ENCODE measurements at places on chromosomes 2 and 18.
A peak's percentile ranks its signal among the peaks of the same experiment; 100 is the strongest.

DNA sequence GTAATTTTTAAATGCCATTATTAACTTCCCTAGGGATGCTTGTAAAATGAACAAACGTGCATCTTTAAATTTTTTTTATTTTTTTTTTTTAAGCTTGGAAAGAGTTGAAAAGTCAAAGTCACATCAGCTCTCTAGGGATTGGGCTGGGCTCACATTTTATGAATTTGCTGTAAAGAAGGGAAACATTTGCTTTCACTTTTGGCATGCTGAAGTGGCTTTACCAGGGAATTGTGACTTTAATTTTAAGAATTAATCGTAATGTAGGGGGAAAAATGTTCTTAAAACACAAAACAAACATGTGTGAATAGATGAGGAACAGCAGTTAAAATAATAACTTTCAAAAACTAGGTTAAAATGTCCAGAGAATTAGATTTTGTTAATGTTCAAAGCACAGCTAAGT, 123.0 kb downstream of the AGAP1 start:
- H3K4me3 ChIP-seq, result no peak overlapping the region
- H3K27ac ChIP-seq, result peak overlapping the region; percentile 25
- H3K36me3 ChIP-seq, result no peaks in the 10 kb centered on the region
- no peaks in the 10 kb centered on the region for H3K27me3 ChIP-seq
- peaks cover 49% of the 10 kb centered on the region for H3K4me1 ChIP-seq

- H3K27me3 ChIP-seq, result no peaks in the 10 kb centered on the region
- no peak for DNase-seq
- H3K27ac ChIP-seq, result no peak overlapping the region
- H3K4me1 ChIP-seq, result no peaks in the 10 kb centered on the region
- no peak overlapping the region for H3K4me3 ChIP-seq
- peaks cover 50% of the 10 kb centered on the region for H3K36me3 ChIP-seq
These were observed 58.1 kb downstream of the SPOPL start for GRCh38 chr2:138559641-138560040.

DNA sequence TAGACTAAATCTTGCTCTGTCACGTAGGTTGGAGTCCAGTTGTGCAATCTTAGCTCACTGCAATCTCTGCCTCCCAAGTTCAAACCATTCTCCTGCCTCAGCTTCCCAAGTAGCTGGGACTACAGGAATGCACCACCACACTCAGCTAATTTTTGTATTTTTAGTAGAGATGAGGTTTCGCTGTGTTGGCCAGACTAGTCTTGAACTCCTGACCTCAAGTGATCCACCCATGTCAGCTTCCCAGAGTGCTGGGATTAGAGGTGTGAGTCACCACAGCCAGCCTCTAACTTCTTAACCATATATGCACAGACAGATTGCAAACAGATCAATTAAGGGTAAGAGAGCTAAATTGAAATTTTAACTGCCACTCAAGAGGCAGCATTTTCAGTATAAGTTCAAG, 22.1 kb upstream of the CNGA3 start:
- H3K4me1 ChIP-seq, result no peaks in the 10 kb centered on the region
- no peaks in the 10 kb centered on the region for H3K36me3 ChIP-seq
- H3K4me3 ChIP-seq, result no peak overlapping the region

GRCh38 chr18:50970006-50970405, 2.2 kb downstream of the ELAC1 start:
- H3K27ac ChIP-seq, result no peak overlapping the region
- peaks cover 8% of the 10 kb centered on the region for H3K36me3 ChIP-seq
- no peak for DNase-seq
- peaks cover 13% of the 10 kb centered on the region for H3K4me1 ChIP-seq
- no peaks in the 10 kb centered on the region for H3K27me3 ChIP-seq

- H3K36me3 ChIP-seq, result no peaks in the 10 kb centered on the region
- no peak overlapping the region for H3K27ac ChIP-seq
- no peak overlapping the region for H3K4me3 ChIP-seq
- H3K4me1 ChIP-seq, result peaks cover 7% of the 10 kb centered on the region
- no peak for DNase-seq
These were observed 11.0 kb upstream of the PLA2R1 start for GRCh38 chr2:160073284-160073888.

GRCh38 chr18:25136416-25137196, 215.4 kb downstream of the ZNF521 start:
- no peaks in the 10 kb centered on the region for H3K36me3 ChIP-seq
- no peak for DNase-seq
- peak overlapping the region; percentile 17 for H3K27ac ChIP-seq
- H3K4me1 ChIP-seq, result no peaks in the 10 kb centered on the region

DNA sequence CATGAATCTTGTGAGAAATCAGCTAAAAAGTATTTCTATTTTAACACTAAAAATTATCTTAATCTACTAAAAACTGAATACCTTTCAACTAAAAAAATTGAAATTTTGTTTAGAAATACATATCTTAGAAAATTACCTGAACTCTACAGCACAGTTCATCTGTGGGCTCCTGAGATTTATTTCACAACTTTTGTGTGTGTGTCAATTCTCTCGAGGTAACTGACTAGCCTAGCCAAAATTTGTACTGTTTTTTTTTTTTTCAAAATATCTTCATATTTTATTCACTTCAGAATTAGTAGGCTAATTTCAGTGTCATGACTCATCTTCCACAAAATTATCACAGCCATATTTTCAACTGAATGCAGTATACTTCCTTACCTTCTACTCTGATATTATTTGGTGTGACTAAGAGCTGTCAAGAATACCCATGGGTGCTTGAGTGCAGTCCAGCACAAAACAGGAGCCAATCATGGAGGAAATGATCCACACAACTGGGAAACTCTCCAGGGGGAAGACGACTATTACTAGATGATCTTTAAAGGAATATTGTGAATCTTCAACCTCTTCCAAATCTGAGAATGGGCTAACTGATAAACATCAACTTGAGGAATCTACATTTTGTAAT, 174.6 kb downstream of the ZNF385B start:
- H3K36me3 ChIP-seq, result no peaks in the 10 kb centered on the region
- no peaks in the 10 kb centered on the region for H3K4me1 ChIP-seq
- H3K27me3 ChIP-seq, result no peaks in the 10 kb centered on the region
- H3K4me3 ChIP-seq, result no peak overlapping the region

GRCh38 chr2:68151037-68151436, 6.7 kb upstream of the PNO1 start:
- H3K4me3 ChIP-seq, result no peak overlapping the region
- H3K27me3 ChIP-seq, result no peaks in the 10 kb centered on the region
- no peak overlapping the region for H3K27ac ChIP-seq
- no peak for DNase-seq
- H3K36me3 ChIP-seq, result no peaks in the 10 kb centered on the region

- H3K36me3 ChIP-seq, result no peaks in the 10 kb centered on the region
- no peaks in the 10 kb centered on the region for H3K27me3 ChIP-seq
- no peaks in the 10 kb centered on the region for H3K4me1 ChIP-seq
- H3K27ac ChIP-seq, result no peak overlapping the region
- H3K4me3 ChIP-seq, result no peak overlapping the region
These were observed 754.9 kb downstream of the RNF144A start for GRCh38 chr2:7672027-7672684.

DNA sequence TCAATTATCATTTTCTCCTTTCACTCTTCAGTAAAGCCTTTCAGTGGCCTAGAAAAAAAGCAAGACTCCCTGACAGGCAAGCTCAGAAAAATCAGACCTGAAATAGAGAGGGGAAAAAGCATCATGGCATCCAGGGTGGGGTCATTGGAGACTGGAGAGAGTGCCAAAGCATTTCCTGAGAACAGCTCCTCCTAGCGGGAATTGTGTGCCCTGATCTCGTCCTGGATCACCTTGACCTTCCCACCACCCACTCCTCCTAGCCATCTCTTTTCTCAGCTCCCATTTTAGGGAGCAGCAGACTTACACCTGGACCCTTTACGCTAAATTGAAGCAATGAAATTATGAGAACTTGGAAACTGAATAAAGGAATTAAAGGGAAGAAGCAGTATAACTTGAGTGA, 176.6 kb downstream of the VWC2L start:
- no peaks in the 10 kb centered on the region for H3K27me3 ChIP-seq
- no peaks in the 10 kb centered on the region for H3K36me3 ChIP-seq
- H3K4me1 ChIP-seq, result no peaks in the 10 kb centered on the region
- no peak overlapping the region for H3K27ac ChIP-seq

DNA sequence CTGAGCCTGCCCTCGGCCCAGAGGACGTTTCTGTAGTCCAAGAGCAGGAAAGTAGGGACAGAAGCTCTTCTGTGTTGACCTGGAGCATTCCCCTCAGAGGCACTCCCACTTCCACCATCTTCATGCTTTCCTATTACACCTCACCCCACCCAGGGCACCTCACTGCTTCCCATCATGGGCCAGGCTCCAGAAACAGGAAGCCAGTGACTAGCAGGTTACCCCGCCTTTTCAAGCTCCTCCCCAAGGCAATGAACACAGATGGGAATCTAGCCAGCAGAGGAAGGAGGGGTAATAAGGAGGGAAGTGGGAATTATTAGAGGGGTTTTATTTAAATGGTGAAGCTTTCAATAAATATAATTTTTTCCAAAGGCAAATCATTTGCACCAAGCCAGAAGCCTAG, 308.8 kb upstream of the MGAT5 start:
- no peak overlapping the region for H3K4me3 ChIP-seq
- DNase-seq, result no peak
- H3K27me3 ChIP-seq, result no peaks in the 10 kb centered on the region
- H3K4me1 ChIP-seq, result no peaks in the 10 kb centered on the region
- no peak overlapping the region for H3K27ac ChIP-seq
- H3K36me3 ChIP-seq, result no peaks in the 10 kb centered on the region

- H3K27me3 ChIP-seq, result no peaks in the 10 kb centered on the region
- no peaks in the 10 kb centered on the region for H3K36me3 ChIP-seq
- no peaks in the 10 kb centered on the region for H3K4me1 ChIP-seq
- H3K4me3 ChIP-seq, result no peak overlapping the region
- no peak for DNase-seq
These were observed 26.0 kb downstream of the SOS1 start for GRCh38 chr2:39094717-39095363.

- no peaks in the 10 kb centered on the region for H3K27me3 ChIP-seq
- H3K4me3 ChIP-seq, result no peak overlapping the region
- no peak for DNase-seq
- no peaks in the 10 kb centered on the region for H3K36me3 ChIP-seq
These were observed 78.5 kb downstream of the SPRED2 start for GRCh38 chr2:65353927-65354326.

- H3K4me1 ChIP-seq, result peaks cover 15% of the 10 kb centered on the region
- H3K36me3 ChIP-seq, result no peaks in the 10 kb centered on the region
- peak overlapping the region; percentile 2 for H3K27ac ChIP-seq
- H3K27me3 ChIP-seq, result no peaks in the 10 kb centered on the region
- no peak for DNase-seq
These were observed 52.0 kb downstream of the CDC42EP3 start for GRCh38 chr2:37619230-37619958.

DNA sequence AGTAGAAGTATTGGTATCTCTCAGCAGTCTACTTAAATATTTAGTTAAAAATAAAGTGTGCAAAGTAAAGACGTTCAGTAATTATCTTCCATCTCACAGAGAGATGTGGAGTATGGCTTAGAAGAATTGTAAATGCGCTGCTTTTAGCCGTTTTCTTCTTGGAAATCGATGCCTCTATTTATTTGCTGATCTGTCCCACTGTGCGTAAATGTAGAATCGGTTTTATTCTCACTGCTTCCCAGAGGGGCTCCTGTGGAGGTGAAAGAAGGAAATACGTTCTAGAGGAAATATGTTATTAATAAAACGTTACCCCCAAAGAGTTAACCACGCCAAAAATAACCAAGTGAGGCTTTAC, 1.9 kb downstream of the NPAS2 start:
- H3K4me1 ChIP-seq, result peaks cover 16% of the 10 kb centered on the region
- H3K36me3 ChIP-seq, result no peaks in the 10 kb centered on the region
- H3K4me3 ChIP-seq, result peak overlapping the region; percentile 64
- no peak for DNase-seq

- H3K27me3 ChIP-seq, result no peaks in the 10 kb centered on the region
- no peak overlapping the region for H3K27ac ChIP-seq
- no peak overlapping the region for H3K4me3 ChIP-seq
These were observed 67.0 kb downstream of the SFXN5 start for GRCh38 chr2:73004466-73004865.

- H3K27ac ChIP-seq, result no peak overlapping the region
- no peaks in the 10 kb centered on the region for H3K4me1 ChIP-seq
These were observed 905.9 kb downstream of the NRXN1 start for GRCh38 chr2:50126077-50126476.

Measured in tibial artery (tissue), 4 donors.